Left renal cortex interstitium (tissue), 4 donors: ENCODE measurements at places on chromosomes 16 and 17. TPM values are rescaled to one million over a fixed set of nuclear protein-coding genes. Genes with fewer than 3 reads are reported as not detected.
A peak's percentile ranks its signal among the peaks of the same experiment; 100 is the strongest.

Gene DNASE1
- 56.5 TPM for polyA plus RNA-seq

Gene SLC52A1
- 0.21 TPM for polyA plus RNA-seq

Gene RAB11FIP4
- 17.2 TPM for polyA plus RNA-seq

Gene CD300A
- 1.4 TPM for polyA plus RNA-seq

Gene CCL18
- polyA plus RNA-seq: not detected

Gene CLEC10A
- 1.4 TPM for polyA plus RNA-seq

Gene HLF
- polyA plus RNA-seq: 5.3 TPM

Gene NPIPB5
- 43.4 TPM for polyA plus RNA-seq

Gene LAT
- 11.1 TPM for polyA plus RNA-seq

Gene RASD1
- polyA plus RNA-seq: 1.3 TPM

Gene PLEKHH3
- polyA plus RNA-seq: 19.9 TPM

Gene C16orf92
- not detected for polyA plus RNA-seq

Gene RBL2
- polyA plus RNA-seq: 54.2 TPM

Gene PRKCA
- 26.8 TPM for polyA plus RNA-seq

- DNase-seq: no peak
Measured at GRCh38 chr16:74951681-74952080, 33.2 kb downstream of the WDR59 start.

DNA sequence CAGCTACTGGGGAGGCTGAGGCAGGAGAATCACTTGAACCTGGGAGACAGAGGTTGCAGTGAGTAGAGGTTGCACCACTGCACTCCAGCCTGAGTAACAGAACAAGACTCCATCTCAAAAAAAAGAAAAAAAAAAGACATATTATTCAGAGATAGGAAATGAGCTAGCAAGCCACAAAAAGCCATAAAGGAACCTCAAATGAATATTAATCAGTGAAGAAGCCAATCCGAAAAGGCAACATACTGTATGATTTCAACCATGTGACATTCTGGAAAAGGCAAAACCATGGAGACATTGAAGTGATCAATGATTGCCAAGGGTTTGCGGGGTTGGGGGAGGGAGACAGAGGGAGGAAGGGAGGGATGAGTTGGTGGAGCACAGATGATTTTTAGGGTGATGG is 8.4 kb upstream of the EXOC7 start:
- DNase-seq: no peak

DNA sequence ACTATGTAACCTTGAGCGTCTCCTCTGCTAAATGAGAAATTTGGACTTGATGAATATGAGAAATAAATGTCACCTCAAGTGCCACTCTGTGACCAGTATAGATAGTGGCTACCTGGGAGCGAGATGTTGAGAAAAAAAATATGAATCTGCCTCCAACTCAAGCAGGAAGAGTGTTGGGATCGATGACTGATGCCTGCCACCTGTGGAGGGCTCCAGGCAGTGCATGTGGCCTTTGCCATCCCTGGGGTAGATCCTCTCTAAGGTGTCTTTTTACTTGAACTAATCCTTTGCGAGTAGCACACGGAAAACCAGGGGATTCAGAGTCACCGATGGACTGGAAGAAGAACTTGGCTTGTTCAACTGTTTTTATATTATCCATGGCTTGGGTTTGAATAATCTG is 9.4 kb downstream of the CCDC182 start:
- no peak for DNase-seq

DNA sequence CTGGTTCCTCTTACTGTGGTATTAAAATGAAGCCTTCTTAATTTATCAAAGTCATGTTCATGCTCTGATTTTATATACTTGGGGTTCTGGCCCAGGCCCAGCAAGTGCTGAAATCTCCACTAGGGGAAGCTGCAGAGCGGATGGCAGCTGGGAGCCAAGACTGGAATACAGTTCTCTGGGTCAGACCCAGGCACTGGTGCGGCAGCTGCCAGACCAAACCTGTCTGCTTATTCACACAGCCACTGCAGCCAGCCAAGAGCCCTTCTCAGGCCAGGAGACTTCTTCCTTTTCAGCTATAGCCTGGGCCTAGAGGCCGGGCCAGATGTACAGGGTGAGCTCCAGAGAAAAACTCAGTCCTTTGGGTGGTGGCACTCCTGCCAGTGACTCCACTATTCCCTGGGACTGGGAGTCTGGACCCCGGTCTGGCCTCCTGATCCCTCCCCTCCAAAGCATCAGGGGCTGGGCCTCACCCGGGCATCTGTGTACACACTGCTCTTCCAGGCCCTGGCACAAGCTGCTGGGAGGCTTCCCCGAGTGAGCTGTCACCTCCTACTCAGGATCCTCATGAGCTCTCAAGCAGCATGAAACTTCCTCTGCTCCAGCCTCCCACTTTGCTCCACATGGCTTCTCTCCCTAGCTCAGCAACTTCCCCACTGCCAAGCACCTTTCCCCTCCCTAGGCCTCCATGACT is 24.4 kb downstream of the ATP6V0D1 start:
- no peak for DNase-seq

DNA sequence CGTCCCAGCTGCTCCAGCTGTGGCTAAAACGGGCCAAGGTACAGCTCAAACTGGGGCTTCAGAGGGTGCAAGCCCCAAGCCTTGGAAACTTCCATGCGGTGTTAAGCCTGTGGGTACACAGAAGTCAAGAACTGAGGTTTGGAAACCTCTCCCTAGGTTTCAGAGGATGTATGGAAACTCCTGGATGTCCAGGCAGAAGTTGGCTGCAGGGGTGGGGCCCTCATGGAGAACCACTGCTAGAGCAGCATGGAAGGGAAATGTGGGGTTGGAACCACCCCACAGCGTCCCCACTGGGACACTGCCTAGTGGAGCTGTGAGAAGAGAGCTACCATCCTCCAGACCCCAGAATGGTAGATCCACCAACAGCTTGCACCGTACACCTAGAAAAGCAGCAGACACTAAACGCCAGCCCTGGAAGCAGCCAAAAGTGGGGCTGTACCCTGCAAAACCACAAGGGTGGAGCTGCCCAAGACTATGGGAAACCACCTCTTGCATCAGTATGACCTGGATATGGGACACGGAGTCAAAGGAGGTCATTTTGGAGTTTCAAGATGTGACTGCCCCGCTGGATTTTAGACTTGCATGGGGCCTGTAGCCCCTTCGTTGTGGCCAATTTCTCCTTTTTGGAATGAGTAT is 2.2 kb downstream of the SDR42E1 start:
- no peak for DNase-seq

DNA sequence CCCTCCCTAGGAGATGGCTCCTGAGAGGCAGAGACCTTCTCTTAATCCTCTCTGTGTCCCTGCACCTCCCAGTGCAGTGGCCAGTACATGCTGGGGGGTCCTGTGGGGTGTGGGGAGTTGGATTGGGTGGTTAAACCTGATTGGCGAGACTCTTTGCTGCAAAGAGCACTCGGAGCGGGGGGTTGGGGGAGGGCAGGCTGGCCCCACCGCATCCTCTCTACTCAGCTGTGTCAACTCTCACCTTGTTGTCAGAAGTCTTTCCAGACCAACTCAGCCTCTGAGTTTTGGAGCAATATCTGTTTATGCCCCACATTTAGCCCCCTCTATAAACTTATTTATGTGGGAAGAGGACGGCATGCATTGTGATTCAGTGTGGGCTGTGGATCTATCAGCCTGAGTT is 40.0 kb downstream of the SMARCE1 start:
- DNase-seq: no peak

DNA sequence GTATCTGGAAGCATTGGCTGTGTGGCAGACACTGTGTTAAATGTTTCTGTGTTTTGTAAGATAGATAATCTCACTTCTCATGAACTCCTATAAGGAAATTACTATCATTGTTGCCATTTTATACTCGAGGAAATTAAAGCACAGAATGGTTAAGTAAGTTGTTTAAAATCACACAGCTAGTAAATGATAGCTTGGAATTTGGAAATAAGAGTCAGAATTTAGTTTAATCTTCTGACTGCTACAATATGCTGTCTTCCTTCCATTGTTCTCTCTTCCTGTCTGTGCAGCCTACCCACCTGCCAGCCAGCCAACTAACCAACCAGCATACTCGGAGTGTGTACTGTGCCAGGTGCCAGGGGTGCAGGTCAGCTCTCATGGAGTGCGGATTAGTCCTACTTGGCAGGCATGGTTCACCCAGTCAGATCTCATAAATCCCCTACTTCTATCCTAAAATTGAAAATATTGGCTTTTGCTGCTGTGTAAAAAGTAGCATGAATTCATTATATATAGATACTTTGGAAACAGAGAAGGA is 79.9 kb upstream of the LGALS9 start:
- DNase-seq: no peak

DNA sequence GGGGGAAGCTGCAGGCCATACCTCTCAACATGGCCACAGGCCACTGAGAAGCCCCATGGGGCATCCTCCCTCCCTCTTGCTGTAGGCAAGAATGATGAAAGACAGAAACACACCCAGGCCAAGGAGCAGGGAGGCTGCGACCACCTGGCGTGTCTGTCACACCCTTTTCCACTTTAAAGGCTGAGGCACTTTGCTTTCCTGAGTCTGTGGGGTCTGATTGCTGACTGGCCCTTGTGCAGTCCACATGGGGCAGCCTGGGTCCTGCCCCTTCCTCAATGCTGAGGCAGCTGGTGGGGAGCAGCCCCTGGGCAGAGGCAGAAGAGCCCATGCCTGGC is 8.7 kb downstream of the TMEM204 start:
- no peak for DNase-seq

GRCh38 chr17:3635474-3636153 is 436 bp downstream of the SHPK start:
- peak; percentile 13 for DNase-seq

DNA sequence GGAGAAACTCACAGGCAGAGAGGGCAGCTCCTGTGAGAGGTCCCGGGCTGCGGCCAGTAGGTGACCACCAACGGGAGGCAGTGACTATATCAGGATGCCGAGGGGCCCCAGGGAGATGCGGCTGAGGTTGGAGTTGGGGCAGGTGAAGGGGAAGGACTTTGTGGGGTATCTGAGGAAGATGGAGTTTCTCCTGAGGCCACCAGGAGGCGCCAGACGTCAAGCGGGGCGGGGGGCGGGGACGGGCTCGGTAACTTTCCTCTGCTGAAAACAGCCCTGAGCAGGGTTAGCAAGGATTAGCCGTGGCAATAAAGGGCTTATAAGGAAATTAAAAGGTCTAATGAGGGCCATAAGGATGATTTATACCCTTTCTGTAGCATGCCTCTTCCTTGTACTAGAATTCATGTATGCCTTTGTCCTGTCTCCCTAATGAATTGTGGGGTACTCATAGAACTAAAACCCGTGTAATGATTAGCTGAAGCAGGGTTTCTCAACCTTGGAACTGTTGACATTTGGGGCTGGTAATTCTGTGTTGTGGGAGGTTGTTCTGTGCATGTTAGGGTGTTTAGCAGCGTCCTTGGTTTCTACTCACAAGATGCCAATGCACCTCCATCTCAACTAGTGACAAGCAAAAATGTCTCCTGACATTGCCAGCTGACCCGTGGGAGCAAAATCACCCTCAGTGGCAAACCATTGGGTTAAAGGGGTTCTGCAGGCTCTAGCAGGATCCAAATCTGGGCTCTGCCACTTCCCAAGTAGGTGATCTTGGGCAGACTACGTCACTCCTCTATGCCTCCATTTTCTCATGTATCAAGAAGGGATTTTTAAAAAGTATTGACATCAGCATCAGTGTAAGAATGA is 74.8 kb upstream of the GRIN2A start:
- no peak for DNase-seq

GRCh38 chr16:57724531-57724930 is 11.0 kb upstream of the KATNB1 start:
- no peak for DNase-seq

DNA sequence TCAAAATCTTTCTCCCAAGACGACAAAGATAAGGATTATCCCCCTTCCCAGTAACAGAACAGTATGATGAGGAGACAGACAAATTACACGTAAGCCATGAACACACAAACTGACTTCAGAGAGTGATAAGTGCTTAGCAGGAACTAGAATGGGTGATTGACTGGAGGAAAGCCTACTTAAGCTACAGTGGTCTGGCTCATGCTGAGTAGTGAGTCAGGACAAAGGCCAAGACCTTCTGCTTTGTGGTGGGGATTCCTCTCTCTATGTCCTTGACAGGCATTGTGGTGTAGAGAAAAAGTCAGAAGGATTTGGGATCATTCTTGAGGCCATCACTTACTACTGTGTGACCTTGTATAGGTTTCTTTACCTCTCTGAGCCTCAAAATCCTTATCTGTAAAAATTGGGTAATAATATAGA is 381.9 kb upstream of the CCL2 start:
- no peak for DNase-seq

DNA sequence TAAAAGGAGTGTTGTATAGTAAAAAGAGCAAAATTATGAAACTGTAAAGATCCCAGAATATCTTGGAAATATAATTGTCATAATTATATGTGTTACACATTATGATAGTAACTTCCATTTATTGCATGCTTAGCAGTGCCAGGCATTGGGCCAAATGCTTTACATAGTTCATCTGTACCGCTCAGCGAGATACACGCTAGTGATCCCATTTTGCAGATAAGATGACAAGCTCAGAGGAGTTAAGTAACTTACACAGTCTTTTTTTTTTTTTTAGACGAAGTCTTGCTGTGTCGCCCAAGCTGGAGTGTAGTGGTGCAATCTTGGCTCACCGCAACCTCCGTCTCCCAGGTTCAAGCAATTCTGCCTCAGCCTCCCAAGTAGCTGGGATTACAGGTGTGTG is 6.8 kb upstream of the EZH1 start:
- no peak for DNase-seq

- DNase-seq: no peak
Measured at GRCh38 chr16:62253966-62254365, 217.7 kb upstream of the CDH8 start.

DNA sequence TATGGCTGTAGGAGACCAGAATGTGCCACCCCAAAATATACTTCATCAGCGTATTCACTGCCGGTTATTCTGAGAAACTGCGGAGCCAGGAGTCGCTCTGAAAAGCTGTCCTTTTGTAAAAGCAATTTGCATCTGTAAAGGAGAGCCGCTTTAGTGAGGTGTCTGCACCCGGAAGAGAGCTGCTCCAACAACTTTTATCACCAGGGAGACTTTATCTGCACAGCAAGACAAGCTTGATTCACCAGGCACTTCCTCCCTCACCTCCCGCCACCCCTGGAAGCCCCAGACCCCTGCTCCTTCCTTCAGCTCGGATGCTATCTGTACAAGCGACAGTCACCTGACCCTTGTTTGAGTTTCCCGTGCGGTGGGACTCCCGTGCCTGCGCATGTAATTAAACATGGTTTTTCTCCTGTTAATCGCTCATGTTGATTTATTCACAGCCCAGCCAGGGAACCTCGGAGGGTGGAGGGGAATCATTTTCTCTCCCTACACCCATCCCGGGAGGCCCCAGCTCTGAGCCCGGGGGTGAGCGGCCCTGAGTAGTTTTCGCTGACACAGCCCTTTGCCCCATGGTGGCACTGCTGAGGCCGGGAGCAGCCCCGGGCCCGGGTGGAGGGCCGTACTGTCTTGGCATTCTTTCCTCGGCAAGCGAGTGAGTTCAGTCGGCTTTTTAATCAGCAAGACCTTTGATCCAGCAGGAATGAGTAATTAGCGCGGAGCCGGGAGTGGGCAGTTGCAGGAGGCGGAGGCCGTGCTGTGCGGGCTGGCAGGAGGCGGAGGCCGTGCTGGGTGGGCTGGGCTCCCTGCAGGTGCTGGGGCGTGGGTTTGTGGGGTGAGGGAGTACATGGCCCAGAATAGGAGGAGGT is 222.7 kb upstream of the CIBAR2 start:
- no peak for DNase-seq

GRCh38 chr17:72631568-72631948 is 460.9 kb downstream of the SLC39A11 start:
- no peak for DNase-seq

GRCh38 chr17:9924735-9925191 is 19.7 kb upstream of the RCVRN start:
- peak; percentile 66 for DNase-seq
